ENCODE measurements at places on chromosomes 5 and 9.
A peak's percentile ranks its signal among the peaks of the same experiment; 100 is the strongest.

DNA sequence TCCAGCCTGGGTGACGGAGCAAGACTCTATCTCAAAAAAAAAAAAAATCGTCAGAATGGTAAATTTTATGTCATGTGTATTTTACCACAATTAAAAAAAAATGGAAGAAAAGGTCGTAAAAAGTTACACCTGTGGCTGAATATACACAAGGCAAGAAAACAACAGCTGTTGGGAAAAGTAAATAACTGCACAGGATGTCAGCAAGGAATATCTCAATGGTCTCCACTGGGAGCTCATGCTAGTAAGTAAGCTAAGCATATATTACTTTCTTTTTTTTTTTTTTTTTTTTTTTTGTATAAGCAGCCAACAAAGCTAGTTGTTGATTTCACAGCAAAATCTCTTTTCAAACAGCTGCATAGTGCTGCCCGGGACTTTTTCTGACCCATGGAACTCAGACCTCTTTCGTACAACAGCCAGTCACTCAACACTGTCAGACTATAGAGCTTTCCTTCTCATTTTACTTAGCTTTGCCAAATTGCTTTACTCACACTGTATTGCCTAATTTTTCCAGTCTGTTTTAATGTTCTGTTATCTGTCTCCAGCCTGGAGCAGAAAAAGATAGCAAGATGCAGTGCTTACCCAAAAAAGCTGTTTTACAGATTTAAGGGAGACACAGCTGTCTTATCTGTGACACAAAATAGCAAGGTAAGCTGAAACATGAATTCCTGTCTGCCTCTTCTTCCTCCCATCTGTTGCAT lies 175.9 kb downstream of the ENC1 start:
- DNase-seq, result no peak

- no peak for DNase-seq
Observed at GRCh38 chr9:69047371-69047770, 11.8 kb downstream of the FXN start.

- DNase-seq, result no peak
Observed at GRCh38 chr5:133219296-133219695, 167.5 kb downstream of the HSPA4 start.

- DNase-seq, result peak; percentile 46
Observed at GRCh38 chr9:80866121-80866520, 823.2 kb downstream of the TLE1 start.

DNA sequence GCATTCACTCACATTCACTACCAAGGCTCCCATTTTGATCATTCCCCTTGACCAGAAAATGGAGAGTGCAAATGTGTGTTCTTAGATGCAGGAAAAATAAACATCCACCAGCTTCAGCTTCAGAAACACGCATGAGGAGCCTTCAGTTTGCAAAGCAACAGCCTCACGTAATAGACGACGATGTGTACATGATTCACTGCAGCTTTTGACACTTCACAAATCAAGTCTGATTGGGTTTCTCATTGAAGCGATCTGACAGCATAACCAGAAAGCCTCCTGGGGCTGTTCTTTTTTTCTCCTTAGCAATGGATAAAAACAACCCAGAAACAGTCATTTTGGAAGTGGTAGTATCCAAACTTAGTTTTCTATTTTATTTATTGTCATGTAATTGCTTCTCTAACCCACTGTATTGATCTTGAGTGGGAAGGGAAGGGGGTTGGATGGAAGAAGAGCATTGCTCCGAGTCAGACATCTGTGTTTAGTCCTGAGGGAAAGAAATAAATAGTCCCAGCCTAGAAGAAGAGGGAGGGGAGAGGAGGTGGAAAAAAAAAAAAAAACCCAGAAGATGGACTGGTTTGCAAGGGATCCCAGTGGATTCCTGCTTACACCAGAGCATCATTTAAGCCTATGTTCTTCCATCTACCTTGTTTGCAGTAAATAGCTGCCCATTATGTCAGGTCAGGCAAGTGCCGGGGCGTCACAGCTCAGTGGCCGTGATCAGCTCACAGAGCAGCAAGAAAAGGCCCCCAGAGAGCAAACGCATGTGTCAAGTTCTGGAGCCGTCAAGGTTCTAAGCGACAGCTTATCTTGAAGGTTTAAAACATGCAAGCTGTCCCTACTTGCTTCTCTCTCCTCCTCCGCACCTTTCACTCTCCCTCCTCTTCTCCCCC lies 190.2 kb upstream of the SNX2 start:
- no peak for DNase-seq

DNA sequence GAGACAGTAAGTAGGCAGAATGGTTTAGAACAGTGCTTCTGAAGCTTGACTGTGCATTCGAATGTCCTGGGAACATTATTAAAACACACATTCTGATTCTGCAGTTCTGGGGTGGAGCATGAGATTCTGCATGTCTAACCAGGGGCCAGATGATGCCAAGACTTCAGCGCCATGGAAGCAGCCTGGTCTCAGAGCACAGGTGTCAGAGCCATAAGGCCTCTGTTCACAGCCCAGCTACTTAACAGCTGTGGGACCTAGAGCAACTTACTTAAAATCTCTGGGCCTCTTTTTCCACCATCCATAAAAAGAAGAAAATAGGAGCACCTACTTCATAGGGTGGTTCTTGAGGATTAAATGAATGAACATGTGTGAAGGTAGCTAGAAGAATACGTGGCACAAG lies 84.0 kb downstream of the GNAQ start:
- no peak for DNase-seq

DNA sequence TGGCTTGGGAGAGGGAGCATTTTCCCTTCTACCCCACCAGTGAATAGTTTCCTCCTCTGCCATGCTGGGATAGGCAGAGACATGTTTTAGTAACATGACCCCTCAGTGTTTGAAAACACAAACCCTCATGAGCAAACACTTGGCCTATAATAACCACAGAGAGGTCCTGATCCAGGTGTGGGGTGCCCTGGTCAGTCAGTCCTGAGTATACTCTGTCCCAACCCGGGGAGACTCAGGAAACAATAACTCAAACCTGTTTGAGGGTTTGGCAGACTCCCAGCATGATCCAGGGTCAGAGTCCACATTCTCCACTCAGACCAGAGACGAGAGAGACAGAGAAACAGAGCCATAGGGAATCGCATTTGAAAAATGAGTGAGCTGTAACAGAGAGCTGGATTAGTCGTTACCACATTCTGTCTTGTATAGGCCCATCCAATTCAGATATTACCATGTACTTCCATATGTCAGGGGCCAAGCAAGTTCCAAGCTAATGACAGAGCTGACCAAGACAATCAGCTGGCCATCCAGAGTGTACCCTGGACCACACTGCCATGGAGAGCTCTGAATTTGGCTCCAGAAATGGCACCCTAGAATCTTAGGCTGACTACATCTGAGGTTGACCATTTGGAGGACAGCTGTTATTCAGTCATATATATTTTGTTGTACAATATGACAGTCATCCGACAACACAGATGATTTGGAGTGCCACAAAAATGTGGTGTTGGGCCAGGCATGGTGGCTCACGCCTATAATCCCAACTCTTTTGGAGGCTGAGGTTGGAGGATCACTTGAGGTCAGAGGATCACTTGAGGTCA lies 4.2 kb upstream of the CA9 start:
- peak; percentile 73 for DNase-seq

DNA sequence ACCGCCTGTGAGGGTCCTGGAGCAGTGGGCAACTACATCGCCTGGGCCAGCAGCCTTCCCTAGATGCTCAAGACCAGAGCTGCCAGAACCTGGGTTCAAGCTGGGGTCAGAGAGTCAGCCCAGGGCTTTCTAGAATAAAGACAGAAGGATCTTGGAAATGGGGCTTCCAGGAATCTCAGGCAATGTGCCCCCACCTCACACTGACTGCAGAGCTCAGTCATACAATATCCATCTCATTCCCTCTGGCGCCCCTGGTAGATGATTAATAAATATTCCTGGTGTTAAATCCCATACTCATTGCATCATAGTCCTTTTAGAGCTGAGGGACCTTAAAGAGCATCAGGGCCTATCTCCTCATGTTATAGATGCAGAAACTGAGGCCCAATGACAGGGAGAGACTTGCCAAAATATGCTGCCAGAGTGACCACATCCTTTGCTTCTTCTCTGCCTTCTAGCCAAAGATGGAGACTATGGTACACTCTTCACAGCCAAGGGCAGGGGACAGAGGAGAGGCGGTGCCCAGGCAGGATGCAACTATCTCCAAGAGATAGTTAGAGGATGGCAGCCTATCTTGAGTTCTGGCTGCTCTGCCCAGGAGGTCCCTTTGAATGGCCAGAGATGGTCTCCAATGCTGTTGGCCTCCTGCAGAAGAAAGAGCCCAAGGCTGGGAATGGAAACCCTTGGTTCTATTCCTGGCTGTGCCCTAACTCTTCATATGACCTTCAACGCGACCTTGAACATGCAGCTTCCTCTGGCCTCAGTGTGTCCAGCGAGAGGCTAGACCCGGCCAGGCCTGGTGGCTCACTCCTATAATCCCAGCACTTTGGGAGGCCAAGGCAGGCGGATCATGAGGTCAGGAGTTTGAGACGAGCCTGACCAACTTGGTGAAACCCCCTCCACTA lies 36.2 kb upstream of the IL17B start:
- DNase-seq, result no peak

DNA sequence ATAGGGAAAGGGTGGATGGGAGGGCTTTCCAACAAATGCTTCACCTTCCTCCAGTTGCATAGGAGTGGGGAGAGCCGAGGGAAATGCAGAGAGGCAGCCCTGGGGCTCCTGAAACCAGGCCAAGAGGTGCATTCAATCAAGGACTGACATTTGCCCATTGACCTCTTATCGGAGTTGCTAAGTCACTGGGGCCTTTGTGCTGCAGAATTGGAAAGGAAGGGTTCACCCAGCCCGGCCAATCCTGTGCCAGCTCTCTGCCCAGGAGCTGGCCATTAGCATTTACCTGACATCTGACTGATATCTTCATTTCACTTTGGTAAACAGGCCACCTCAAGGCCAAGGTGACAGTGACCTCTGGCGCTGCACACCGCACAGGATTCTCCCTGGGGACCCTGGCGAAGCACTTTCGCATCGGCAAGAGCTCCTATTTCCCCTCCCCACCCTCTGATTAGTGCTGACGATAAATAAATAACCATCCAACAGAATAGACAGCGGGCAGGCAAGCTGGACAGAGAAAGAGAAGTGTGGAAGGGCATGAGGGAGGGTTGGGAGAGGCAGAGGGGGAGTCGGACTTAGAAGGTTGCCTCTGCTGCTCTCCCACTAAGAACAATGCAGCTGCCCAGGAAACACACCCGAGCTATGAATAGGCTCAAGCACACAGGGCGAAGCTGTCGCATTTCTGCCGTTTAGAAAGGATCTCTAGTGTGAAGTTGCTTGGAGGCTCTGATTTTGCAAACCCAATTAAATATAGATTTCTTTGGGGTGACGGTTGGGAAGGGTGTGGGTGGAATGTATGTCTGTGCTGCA lies 57.0 kb upstream of the BOD1 start:
- DNase-seq, result no peak

DNA sequence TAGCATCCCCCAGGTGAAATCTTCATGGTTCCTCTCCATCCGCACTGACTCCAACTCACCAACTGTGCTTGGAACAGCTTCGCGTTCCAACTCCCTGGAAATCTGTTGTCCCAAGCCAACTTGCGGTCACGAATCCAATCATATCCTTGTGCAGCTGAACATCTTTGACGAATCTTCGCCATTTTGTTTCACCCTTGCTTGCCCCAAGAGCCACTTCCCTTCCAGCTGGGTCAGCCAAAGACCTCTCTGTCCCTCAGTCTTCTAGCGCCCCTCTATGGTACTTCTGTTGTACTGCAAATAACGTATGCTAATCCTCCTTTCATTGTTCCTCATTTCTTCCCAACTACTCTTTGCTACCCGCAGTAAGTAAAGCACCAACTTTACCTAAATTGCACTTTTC lies 61.0 kb upstream of the TARS1 start:
- DNase-seq, result peak; percentile 20

- DNase-seq, result no peak
Observed at GRCh38 chr9:87512311-87512710, 14.6 kb downstream of the DAPK1 start.

DNA sequence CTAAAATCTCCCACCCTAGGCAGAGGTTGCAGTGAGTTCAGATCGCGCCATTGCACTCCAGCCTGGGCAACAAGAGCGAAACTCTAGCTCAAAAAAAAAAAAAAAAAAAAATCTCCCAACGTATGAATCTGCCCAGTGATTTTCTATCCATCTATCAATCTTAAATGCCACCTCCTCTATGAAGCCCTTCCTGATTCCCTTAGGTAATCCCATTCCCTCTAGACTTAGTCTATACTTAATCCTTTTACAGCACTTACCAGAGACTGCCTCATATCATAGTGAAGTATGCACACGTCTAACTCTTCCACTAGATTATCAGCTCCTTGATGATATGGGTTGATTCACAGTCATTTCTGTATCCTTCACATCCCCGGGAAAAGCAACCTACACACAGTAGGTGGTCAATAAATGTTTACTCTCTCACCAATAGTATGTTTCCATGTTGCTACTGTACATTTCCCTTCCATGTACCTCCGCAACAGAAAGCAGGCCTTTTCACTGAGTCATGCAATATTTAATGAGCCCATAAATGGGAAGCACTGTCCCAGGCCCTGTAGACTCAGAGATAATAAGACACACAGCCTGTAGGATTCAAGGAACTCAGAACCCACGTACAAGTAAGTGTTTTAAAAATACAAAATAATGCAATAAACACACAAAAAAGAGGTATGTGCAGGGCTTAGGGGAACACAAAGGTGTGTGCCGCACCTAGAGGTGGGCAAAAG lies 1.2 kb downstream of the DROSHA start:
- DNase-seq, result peak; percentile 12

DNA sequence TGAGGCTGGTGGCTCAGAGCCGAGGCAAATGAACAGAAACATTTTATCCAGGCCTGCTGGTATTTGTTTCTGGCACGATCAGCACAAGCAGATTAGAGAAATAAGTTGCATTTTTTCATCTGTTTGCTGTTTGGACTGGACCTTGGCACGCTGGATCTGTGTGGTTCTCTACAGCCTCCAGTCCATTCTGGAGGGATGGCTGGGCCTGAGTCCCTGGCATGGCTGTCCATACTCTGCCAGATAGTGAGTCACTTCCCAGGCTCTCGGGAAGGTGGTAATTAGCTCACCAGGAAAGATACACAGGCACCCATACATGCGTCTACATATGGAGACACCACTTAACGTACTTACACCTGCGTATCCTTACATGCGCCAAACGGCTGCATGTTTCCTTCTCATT lies 78.6 kb downstream of the SPRY4 start:
- DNase-seq, result peak; percentile 66

GRCh38 chr5:145775411-145775810 lies 59.7 kb downstream of the PRELID2 start:
- no peak for DNase-seq

GRCh38 chr9:138105123-138105415 lies 227.5 kb downstream of the CACNA1B start:
- no peak for DNase-seq

GRCh38 chr5:36173426-36173825 lies 21.5 kb downstream of the SKP2 start:
- no peak for DNase-seq

- DNase-seq, result no peak
Observed at GRCh38 chr5:16733331-16734006, 116.7 kb upstream of the RETREG1 start.

- no peak for DNase-seq
Observed at GRCh38 chr9:129561594-129562281, 59.2 kb downstream of the C9orf50 start.

GRCh38 chr9:99451112-99451606 lies 229.1 kb downstream of the SEC61B start:
- DNase-seq, result no peak

All from mammary epithelial cell (primary cell).